ENCODE measurements at places on chromosomes 3 and 15.

DNA sequence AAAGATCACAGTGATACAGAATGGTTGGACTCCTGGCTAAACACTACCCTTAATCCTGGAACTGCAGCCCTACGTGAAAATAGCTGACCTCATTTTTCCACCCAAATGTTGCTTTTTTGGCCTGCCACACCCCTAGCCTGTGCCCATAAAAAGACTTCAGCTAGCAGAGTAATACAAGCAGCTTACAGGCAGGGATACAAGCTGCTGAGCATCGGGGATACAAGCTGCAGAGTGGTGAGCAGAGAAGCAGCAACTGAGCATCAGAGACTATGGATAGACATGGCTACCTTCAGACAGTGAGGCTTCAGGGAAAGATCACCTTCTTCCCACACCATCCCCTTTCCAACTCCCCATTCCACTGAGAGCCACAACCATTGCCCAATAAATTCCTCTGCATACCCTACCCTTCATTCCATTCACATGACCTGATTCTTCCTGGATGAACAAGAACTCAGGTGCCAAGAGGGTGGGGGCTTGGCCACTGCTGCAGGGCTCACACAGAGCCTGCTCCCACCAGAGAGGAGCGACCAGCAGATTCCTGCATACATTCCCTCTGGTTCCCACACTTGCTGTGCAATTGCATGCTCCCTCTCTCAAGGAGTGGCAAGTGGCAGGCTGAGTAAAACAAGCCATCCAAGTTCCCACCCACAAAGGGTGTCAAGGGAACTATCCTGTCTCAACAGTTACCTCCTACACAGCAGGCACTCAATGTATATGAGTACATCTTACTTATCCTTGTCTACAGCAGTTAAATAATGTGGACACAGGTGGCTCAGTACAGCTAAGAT is 217.5 kb downstream of the ALCAM start:
- no peak for DNase-seq

GRCh38 chr3:162525066-162525742 is 1028.6 kb downstream of the OTOL1 start:
- no peak for DNase-seq

DNA sequence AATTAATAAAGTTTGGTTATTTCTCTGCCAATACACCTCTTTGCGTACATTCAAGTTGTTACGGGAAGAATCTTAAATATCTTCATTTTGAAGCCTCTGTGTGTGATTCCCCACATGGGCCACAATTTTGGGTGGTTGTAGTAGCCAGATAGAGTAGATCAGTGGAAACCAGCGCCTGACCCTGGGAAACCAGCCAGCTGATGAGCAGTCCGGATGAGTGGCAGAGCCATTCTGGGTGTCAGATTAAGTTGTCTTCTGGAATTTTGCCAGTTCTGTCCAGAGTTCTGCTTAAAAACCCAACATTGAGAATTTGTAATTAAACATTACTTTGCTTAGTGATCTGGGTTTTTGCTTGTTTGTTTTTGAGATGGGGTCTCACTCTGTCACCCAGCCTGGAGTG is 49.7 kb downstream of the MRPS25 start:
- no peak for DNase-seq

GRCh38 chr15:49692514-49693090 is 71.8 kb downstream of the DTWD1 start:
- DNase-seq = no peak

- DNase-seq = no peak
Observed at GRCh38 chr3:37646865-37647264, 214.8 kb upstream of the CTDSPL start.

DNA sequence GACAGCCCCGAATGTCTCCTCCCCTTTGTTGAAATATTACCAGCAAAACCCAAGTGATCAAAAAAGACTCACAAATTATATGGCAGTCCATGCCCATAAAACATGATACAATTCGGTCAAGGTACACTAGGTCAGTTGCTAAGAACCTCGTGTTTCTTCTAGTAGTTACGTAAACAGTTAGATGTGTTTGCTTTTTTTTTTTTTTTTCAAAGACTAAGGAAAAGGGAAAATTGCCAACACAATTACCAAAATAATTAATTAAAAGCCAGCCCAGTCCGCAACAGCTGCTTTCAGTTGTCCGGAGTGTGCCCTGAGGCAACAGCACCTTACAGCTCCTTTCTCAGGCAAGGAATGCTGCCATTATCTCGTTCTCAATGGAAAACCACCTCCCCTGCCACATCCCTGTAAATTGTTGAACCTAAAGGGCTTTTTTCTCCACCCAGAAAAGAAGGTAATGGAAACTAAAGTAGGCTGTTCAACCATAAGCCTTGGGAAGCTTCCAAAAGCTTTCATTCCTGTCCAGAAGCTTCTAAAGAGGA is 129.2 kb upstream of the TSC22D2 start:
- DNase-seq = no peak

GRCh38 chr3:191123231-191123630 is 75.8 kb upstream of the OSTN start:
- no peak for DNase-seq

GRCh38 chr3:67517781-67518180 is 136.6 kb downstream of the SUCLG2 start:
- no peak for DNase-seq

GRCh38 chr3:52394751-52395502 is 50.0 kb downstream of the SEMA3G start:
- DNase-seq = no peak
